Left kidney (tissue), 8 donors: ENCODE measurements at places on chromosomes 6 and 20.

DNA sequence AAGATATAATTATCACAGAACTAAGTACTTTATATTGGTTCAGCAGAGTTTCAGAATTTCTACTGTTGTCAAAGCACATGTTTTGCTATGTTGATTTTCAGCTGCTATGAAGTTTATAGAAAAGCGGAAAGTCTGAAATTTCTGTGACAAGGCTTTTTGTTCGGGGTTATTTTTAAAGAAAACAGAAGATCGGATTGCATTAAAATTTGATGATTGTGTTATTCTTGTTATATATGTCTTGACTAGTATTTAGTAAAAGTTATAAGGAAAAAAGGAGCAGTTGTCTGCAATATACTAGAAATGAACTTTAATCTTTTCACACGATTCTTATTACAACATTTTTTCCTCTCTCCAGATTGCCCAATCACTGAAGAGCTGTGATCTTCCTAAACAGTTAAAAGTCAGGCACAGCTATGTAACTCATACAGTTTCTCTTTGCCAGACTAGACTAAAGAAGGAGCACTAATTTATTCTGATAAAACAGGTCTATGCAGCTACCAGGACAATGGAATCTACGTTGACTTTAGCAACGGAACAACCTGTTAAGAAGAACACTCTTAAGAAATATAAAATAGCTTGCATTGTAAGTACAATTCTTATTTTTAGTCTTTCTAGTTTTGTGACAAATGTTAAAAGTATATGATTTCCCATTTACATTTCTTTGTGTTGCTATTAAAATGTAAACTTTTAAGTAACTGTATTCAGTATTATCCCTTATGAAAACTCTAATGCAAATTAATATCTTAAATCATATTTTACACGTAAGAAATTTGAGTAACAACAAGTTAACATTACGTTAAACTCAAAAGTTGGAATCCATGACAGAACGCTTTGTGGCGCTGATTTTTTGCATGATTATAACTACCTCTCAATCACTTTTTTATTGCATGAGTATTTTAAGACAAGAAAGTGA is at the start of gene ENPP3:
ENPP3 (plus strand) TSS at position 423 of the 913 bp plus-strand sequence; CDS start at position 506, 83 bp downstream.
- no peak for DNase-seq

DNA sequence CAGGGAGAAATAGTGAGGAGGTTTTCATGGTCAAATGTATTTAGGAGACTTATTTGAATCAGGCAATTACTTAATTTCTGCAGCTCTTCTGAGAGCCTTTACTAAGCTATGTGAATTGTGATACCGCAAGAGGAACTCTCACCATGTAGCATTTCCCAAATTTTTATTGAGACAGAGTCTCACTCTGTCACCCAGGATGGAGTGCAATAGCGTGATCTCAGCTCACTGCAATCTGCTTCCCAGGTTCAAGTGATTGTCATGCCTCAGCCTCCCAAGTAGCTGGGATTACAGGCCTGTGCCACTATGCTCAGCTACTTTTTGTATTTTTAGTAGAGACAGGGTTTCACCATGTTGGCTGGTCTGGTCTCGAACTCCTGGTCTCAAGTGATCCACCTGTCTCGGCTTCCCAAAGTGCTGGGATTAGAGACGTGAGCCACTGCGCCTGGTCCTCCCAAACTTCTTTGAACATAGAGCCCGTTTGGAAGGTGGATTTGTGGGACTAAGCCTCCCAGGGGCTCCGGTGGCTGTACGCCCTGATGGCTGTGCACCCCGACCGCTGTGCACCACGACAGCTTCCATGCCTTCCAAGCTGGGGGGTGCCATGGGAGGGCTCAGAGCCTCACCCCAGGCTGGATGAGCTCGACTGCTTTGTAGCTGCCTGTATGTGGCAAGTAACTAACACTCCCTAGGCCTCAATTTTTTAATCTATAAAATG is 5.7 kb upstream of the MPC1 start:
- DNase-seq, result no peak

GRCh38 chr6:50822078-50822476 is 3.4 kb downstream of the TFAP2B start:
- DNase-seq, result no peak

- no peak for DNase-seq
Observed at GRCh38 chr6:168374051-168374502, 54.5 kb upstream of the DACT2 start.

DNA sequence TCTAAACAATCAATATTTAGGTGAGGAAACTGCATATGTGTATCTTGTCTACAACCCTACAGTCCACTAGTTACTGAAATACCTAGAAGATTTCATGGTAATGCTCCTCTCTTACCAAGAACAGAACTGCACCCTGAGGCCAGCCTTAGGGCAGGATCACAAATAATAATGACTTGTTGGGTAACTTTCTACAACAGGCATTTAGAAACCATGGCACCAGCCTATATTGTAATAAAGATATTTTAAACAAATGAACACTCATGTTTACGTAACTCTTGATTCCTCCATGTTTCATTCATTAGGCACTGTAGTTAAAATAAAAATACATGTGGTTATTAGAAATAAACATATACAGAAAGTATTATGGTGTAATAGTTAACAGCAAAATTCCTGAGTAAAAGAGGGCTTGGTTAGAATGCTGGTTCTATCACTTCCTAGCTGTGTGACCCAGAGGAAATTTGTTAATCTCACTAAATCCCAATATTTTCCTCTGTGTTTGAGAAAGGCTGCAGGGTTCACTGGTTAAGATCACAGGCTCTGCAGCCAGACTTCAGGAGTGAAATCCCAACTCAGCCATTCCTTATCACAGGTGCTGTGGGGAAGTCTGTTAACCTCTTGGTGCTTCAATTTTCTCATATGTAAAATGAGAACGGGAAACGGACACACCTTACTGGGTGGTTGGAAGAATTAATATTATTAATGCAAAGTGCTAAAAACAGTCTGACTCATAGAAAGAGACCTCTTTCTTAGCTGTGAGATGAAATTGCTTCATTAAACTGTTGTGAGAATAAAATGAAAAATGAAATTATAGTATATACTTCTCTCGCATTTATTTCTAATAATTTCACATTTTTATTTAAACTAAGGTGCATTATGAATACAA is 8.5 kb downstream of the HMGN3 start:
- no peak for DNase-seq

DNA sequence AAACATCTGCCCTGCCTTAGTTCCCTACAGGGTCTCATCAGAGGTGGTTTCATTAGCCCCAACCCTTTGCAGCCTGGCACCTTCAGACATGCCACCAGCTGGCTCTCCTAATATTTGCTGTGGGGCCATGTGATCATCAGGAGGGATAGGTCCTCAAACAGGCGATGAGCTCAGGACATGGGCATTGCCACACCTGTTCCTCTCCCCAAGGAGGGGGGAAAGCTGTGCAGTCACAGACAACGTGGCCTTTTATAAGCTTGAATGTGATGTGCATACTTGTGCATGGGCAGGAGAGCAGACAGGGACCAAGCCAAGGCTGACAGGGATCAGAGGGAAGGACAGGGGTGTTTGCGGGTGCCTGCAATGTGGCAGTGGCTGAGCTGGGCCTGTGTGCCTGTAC is 78.8 kb upstream of the ZNFX1 start:
- DNase-seq, result no peak

DNA sequence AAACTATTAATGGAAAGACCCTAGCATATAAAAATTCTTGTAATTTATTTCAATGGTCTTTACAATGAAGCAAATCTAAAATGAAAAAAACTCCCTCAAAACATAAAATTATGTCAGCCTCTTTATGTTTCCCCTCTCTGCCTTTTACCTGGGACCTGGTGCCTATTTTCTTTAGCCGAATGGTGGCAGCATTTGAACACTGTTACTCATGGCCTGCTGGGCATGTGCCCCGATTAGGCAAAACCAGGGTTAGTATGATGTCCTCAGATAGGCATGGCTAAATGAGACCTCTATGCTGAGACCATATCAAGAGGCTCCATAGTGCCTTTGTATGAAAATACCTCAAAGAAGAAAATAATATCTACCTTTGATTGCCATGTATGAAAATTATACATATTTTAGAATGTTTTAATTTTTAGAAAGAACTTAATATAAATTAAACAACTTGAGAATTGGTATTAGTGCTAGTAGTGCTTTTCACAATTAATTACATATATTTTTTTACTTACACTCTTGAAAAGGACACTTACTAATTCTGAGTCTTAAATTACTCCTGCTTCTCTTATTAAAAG is 22.5 kb upstream of the C6orf58 start:
- DNase-seq, result no peak

DNA sequence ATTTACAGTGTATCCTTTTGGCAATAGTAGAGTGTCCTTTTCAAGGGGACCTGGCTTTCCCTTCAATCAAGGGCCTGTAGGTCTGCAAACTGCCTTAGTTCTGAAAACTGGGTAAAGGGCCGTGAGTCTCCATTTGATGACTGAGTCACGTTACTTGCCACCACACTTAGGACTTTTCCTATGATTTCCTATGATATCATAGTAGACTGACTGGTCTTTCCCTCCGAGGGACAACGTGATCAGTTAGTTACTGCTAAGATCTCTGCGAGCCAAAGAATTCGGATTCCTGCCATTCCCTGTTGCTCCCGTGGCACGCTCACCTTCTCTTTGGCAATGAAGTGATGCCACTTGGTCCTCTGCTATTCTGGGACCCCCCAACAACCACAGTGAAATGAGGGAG is 8.4 kb downstream of the ZNF831 start:
- no peak for DNase-seq

- DNase-seq, result no peak
Observed at GRCh38 chr6:142297996-142298753, 3.6 kb upstream of the ADGRG6 start.

DNA sequence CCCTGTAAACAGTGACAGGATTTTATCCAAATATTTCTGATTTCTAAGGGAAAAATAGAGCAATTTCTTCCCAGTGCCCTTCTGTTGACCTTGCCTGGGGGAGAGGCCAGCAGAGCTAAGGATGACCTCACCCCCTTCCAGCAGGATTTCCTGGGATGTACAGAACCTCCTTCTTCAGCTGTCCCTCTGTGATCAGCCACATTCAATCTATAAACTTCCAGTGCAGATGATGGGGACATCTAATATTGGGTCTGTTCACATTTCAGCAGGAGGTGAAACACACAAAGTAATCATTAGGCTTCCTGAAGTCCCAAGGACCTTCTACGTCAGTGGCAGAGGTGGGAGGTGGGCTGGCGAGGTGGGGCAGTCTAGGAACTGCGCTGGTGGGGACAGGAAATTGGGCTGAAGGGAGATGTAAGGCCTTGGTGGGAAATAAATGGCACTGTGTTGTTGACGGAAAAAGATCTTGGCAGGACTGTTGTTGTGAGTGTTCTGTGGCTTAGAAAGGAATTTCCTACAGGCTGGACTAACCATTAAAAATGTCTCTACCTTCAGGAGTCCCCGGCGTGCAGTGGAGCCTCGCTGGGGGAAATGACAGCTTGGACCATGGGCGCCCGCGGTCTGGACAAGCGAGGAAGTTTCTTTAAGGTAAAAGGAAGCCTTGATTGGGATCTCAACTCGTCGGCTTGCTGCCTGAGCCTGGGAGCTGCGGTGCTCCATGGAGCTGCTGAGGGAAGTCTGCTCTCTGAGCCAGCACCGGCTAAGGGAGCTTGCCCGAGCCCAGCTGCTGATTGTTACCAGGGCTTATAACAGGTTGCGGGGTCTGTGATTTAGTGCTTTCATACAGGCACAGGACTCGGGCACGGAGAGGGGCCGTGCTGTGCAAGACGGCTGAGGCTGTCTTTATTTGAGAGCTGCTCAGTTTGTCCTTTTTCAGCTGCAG is 127.9 kb upstream of the NAA20 start:
- no peak for DNase-seq

GRCh38 chr6:98024359-98024758 is 741.3 kb upstream of the MMS22L start:
- no peak for DNase-seq

DNA sequence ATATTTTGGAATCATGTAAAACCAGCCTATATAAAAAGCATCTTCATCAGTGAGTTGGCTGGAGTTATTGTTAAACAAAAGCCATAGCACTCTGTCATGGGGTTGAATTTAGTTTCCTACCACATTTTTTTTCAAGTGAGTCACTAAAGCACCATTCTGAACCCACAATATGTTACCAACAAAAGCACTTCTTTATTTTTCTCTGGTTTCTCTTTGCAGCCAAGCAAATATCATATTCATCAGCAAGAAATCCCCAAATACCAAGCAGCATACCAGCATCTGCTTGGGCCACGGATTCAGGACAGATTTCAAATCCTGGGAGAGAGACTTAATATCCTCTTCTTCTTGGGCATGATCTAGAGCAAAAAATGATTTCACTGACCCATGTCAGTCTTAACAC is 441.4 kb downstream of the BCKDHB start:
- DNase-seq, result no peak

DNA sequence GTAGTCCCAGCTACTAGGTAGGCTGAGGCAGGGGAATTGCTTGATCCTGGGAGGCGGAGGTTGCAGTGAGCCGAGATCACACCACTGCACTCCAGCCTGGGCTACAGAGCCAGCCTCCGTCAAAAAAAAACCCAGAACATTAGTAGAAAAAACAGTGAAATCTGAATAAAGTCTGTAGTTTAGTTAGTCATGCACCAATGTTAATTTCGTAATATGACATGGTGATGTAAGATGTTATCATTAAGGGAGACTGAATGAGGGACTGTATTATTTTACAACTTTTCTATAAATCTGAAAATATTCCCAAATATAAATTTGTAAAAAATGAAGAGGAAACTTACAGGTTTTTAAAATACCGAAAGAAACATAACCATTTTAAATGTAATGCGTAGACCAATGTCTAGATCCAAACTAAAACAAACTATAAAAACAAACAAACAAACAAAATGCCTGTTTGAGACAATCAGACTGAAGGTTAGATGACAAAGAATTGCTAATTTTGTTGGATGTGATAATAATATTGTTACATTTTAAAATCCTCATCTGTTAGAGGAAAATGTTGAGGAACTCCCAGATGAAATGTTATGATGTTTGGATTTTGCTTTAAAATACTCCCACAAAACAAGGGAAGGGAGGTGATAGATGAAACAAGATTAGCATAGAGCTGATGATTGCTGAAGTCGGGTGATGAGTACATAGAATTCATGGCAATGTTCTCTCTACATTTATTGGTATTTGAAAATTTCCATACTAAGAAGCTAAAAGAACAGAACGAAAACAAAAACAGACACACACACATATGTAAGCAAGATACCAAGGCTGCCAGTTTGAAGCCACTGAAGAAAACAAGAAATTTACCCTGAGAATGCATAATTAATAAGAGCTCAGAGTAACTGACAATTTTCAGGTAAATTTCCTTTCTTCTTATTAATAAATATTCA is 1.8 kb downstream of the GSTA4 start:
- DNase-seq, result peak; percentile 11

DNA sequence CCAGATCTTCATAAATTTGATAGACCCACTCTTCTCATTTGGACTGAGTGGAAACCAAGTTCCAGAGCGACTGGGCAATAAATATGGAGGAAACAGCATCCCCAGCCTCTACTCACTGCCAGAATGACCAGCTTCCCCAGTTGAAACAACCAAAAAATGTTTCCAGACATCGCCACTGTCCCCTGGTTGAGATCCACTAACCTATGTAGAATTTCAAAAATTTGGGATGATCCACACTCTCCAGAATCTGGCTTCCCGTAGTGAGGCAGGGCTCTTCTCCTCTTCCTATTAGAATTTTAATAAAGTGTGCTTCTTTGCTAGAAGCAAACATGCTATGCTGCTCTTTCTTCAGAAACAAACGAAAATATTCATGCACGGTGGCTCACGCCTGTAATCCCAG is 287.0 kb upstream of the SUPT3H start:
- DNase-seq, result no peak

GRCh38 chr6:20943040-20943627 is 408.9 kb downstream of the CDKAL1 start:
- DNase-seq, result no peak

GRCh38 chr20:37365760-37366638 is 20.1 kb downstream of the SRC start:
- no peak for DNase-seq

GRCh38 chr20:10578607-10579006 is 95.2 kb downstream of the JAG1 start:
- no peak for DNase-seq
